Uterus (tissue), 4 donors: ENCODE measurements at places on chromosomes 11 and 22. TPM values are rescaled to one million over a fixed set of nuclear protein-coding genes. Genes with fewer than 3 reads are reported as not detected.

Gene SART1
- total RNA-seq = 77.9 TPM

Gene C11orf52
- total RNA-seq = 2.4 TPM

DNA sequence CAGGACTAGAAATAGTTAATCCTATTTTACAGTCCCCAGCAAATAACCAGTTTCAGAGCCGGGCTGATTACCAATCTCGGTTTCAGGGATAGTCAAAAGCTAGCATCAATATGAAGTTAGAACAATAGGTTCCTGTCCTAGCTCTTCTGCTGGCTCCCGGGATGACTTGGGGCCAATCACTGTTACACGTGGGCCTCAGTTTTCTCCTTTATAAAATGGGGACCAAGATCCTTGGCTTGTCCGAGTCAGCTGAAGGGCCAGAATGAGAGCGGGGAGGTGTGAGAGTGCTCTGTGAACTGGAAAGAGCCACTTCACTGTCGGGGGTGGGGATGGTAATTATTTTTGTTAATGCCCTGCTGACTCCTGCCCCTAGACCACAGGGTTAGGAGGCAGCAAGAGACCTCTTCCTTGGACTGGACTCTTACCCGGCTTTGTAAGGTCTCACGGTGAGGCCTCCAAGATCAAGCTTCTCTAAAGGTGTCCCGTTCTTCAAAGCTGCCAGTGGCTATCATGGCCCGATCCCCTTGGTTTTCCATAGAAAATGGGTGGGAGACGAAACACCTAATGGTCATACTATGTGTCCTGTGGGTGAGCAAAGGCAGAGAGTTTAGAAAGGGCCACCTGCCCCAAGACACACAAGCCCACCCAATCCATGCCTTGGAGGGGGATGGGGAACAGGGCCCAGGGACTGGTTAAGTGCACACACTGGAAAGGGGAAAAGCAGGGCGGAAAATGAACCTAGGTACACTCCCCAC, 1.4 kb downstream of the UCP2 start:
- H3K27ac ChIP-seq = no peak overlapping the region
- no peaks in the 10 kb centered on the region for H3K36me3 ChIP-seq
- DNase-seq = no peak
- H3K4me3 ChIP-seq = no peak overlapping the region
- no peaks in the 10 kb centered on the region for H3K4me1 ChIP-seq
- no peaks in the 10 kb centered on the region for H3K27me3 ChIP-seq

DNA sequence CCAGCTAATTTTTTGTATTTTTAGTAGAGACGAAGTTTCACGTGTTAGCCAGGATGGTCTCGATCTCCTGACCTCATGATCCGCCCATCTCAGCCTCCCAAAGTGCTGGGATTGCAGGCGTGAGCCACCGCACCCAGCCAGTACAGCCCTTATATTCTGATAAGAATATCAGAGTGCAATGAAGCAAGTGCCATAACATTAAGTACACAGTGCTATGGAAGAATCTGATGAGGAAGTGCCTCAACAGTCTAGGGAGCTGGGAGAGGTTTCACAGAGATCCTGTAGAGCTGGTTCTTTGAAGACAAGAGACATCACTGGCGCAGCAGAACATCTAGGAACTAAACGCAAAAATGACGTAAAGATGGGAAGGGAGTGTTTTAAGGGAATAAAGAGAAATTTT, 2.1 kb downstream of the RTCB start:
- no peak overlapping the region for H3K27ac ChIP-seq
- DNase-seq = no peak
- no peaks in the 10 kb centered on the region for H3K4me1 ChIP-seq
- no peak overlapping the region for H3K4me3 ChIP-seq
- no peaks in the 10 kb centered on the region for H3K36me3 ChIP-seq

- no peak overlapping the region for H3K4me3 ChIP-seq
- H3K4me1 ChIP-seq = no peaks in the 10 kb centered on the region
- DNase-seq = no peak
- H3K36me3 ChIP-seq = no peaks in the 10 kb centered on the region
- no peak overlapping the region for H3K27ac ChIP-seq
These were observed 265.8 kb downstream of the TTC28 start for GRCh38 chr22:28413612-28414399.
